ENCODE measurements at places on chromosomes 16 and 17. TPM values are rescaled to one million over a fixed set of nuclear protein-coding genes. Genes with fewer than 3 reads are reported as not detected.

GRCh38 chr16:77675464-77676324 is 46.6 kb upstream of the NUDT7 start:
- no peaks in the 10 kb centered on the region for H3K36me3 ChIP-seq
- H3K4me3 ChIP-seq: peak overlapping the region; percentile 17
- H3K4me1 ChIP-seq: peaks cover 13% of the 10 kb centered on the region
- DNase-seq: peak; percentile 81
- 0 out of 2 replicates have a peak overlapping the region, but pooled peaks have one; percentile 4 for H3K27ac ChIP-seq
- 0 out of 2 replicates have a peak, but pooled peaks cover 4% of the 10 kb centered on the region for H3K27me3 ChIP-seq

DNA sequence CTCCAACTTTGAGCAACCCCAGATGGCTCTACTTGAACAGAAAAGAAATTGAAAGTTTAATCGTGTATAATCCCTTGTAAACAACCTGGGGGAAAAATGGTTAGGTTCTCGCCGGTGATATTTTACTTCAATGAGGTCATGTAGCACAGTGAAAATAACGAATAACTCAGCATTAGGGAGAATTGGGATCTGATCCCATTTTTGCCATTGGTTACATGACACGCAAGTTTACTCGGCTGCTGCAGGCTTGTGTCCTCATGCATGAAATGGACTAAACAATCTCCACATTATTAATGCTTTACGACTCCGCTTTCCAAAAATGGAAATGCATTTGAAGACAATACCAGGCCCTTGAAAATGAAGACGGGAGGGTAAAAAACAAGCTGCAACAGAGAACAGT is 45.5 kb upstream of the LRRC37A3 start:
- peaks cover 5% of the 10 kb centered on the region for H3K4me1 ChIP-seq
- H3K4me3 ChIP-seq: no peak overlapping the region
- no peaks in the 10 kb centered on the region for H3K27me3 ChIP-seq
- H3K36me3 ChIP-seq: no peaks in the 10 kb centered on the region
- no peak for DNase-seq

GRCh38 chr17:14321980-14322776 is 21.3 kb downstream of the HS3ST3B1 start:
- peak; percentile 47 for DNase-seq
- no peaks in the 10 kb centered on the region for H3K27me3 ChIP-seq
- peaks cover 15% of the 10 kb centered on the region for H3K4me1 ChIP-seq
- no peak overlapping the region for H3K27ac ChIP-seq

The TBC1D3 gene
- total RNA-seq: not detected

The SLC7A6OS gene
- 8.5 TPM for total RNA-seq

DNA sequence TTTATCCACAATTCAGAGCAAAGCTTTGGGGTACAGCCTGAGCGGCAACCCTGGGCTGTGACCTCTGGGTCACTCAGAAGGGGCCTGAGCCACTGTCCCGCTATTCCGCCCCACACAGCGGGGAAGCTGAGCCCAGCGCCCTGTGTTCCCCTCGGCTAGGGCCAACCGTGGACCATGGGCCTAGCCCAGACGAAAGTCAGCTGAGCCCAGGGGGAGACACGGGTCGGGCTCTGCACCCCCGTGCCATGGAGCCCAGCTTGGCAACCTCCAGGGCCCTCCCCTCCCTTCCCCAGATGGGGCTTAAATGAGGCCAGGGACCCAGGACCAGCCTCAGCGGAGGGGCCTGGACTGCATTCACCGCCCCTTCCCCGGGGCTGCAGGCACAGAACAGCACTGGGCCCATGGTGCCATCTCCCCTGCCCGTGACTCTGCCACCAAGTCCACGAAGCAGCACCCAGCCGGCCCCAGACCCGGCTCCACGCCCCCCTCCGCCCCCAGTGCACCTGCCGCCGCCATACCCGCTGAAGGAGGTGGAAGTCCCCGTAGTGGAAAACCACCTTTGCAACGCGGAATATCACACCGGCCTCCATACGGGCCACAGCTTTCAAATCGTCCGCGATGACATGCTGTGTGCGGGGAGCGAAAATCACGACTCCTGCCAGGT is 1.8 kb downstream of the TPSD1 start:
- no peak overlapping the region for H3K4me3 ChIP-seq
- peaks cover 21% of the 10 kb centered on the region for H3K27me3 ChIP-seq
- peak; percentile 26 for DNase-seq
- no peak overlapping the region for H3K27ac ChIP-seq
- no peaks in the 10 kb centered on the region for H3K36me3 ChIP-seq
- no peaks in the 10 kb centered on the region for H3K4me1 ChIP-seq

- H3K36me3 ChIP-seq: no peaks in the 10 kb centered on the region
- no peaks in the 10 kb centered on the region for H3K27me3 ChIP-seq
- H3K4me3 ChIP-seq: no peak overlapping the region
- no peak overlapping the region for H3K27ac ChIP-seq
Measured at GRCh38 chr16:85646358-85646907, 33.3 kb downstream of the GSE1 start.

The CYGB gene
- total RNA-seq: 8.3 TPM

GRCh38 chr17:64183815-64184214 is 53.9 kb upstream of the ERN1 start:
- H3K36me3 ChIP-seq: 0 out of 2 replicates have a peak, but pooled peaks cover under 1% of the 10 kb centered on the region
- H3K4me1 ChIP-seq: peaks cover 18% of the 10 kb centered on the region
- no peaks in the 10 kb centered on the region for H3K27me3 ChIP-seq
- peak overlapping the region; percentile 15 for H3K27ac ChIP-seq
- peak; percentile 77 for DNase-seq

All from GM23248 (cell line).